ENCODE measurements at places on chromosomes 12 and 14.

- DNase-seq, result no peak
Measured at GRCh38 chr12:47863985-47864384, 40.8 kb downstream of the VDR start.

GRCh38 chr14:80005561-80005960, 205.7 kb downstream of the DIO2 start:
- DNase-seq, result no peak

- DNase-seq, result peak; percentile 28
Measured at GRCh38 chr14:61438860-61439765, 117.7 kb downstream of the PRKCH start.

- DNase-seq, result no peak
Measured at GRCh38 chr14:81193924-81194633, 26.7 kb downstream of the GTF2A1 start.

GRCh38 chr12:121114806-121115205, 17.9 kb upstream of the P2RX7 start:
- DNase-seq, result no peak

DNA sequence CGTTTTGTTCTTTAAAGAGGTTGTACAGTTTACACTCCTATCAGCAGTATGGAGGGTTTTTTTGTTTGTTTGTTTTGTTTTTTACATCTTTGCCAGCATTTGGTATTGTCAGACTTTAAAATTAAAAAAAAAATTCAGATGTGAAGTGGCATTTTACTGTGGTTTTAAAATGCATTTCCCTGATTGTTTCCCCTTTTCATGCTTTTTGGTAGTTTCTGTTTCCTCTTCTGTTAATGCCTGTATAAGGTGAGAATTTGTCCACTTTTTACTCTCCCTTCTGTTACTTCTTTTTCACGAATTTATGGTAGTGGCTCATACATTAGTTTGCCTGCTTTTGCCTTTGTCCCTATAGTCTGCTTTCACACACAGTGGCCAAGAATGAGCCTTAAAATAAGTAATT, 36.6 kb downstream of the MNAT1 start:
- DNase-seq, result no peak

- no peak for DNase-seq
Measured at GRCh38 chr14:56172571-56172971, 54.4 kb downstream of the PELI2 start.

DNA sequence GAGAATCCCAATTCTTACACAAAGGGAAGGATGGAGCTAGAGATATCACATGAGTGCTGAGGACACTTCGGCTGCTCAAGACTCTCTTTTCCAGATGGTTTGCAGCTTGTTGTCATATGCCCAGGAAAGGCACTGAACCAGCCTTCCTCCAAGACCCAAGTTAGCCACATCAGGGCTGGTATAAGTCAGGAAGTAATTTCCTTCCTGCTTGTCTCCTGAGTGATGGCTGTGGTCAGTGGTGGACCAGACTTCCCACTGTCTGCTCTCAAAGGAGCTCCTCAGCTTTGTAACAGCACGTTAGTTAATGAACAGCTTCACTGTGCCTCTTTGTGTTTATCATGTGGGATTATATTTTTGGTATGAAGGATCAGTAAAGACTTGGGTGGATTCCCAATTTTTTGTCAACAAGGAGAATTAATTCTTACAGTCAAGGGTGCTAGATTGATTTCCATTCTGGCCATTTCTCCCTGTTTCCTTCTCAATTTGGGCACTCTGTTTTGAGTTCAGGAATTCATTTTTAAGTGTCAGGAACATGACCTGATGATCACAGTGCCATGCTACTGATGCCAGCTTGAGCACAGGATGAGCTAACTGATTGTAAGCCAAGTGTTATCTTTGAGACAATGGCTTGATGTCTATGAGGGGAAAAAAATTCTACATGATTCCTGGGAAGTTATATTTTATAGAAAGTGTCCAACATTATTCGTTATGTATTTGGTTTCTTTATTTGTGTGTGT, 145.8 kb downstream of the GCH1 start:
- no peak for DNase-seq

- no peak for DNase-seq
Measured at GRCh38 chr14:69900603-69901002, 21.4 kb downstream of the SMOC1 start.

GRCh38 chr12:109777544-109777943, 55.7 kb downstream of the TRPV4 start:
- DNase-seq, result no peak

GRCh38 chr12:25083211-25083610, 111.7 kb downstream of the DNAI7 start:
- no peak for DNase-seq

DNA sequence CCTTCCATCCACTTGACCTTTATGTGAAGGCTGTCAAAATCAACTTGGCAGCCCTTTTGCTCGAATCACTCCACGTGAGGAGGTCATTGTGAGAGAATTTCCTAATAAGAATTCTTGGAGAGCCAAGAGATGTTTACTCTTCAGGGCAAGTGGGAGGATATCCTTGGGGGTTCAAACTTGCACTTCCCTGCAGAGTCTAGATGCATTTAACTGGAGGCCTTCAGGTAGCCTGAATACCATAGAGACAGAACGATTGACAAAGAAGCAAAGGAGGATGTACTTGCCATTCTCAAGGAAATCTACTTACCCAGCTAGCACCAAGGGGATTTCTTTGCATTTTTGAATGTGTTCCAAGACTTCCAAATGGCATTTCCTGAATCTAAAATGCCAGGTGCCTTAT, 1702.6 kb upstream of the FLRT2 start:
- no peak for DNase-seq

DNA sequence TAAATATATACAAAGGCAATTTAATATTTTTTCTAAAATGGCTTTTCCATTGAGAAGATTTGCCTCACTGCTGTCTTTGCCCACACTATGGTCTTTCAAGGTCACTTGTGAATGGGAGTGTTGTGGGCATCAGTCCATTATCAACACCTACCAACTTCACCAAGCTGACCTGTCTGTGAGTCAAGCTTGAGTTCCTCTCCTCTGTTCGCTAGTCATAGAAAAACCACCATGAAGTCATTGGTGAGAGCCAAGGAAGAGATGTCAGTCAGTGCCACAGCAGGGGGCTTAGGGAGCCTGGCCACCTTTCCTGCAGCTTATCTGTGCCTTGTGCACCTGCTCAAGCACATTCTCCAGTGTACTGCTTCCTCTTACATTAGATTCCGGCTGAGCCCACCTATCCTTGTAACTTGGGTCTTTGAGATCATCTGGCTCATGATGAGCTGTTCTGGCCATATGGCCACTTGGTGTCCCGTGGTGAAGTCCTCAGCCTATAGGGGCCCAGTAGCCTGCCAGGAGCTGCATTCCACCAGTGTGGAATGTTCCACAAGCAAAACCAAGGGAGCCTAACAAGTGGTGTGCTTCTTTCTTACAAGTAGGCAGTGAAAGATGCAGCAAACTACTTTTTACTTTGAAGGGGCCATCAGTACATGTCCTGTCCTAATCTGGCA, 80.8 kb upstream of the C12orf71 start:
- DNase-seq, result peak; percentile 16

DNA sequence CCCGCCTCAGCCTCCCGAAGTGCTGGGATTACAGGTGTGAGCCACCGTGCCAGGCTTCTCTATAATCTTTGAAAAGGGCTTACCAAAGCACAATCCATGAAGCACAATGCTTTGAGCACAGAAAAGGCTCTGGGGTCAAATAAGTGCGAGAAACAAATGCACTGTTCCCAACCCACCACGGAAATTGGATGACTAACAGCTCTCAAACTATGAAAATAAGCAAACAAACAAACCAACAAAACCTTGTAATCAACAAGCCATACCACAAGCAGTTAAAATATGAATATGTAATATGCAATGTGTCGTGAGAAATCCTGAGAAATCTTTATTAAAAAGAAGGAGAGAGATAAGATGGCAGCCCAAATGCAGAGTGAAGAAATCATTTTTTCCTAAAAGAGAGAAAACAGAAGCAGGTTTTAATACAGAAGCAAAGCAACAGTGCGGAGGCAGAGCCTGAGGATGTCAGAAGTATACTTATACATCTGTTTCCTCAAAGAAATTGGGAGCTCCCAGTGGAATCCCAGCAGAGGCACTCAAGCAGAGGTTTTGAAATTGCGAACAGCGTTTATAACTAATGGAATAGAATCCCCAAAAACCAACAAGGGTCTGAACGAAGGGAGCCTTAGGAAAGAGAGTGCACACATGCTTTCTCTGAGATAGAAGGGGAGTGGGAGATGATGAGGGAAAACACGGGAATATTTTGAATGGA, 17.1 kb downstream of the SMCO2 start:
- DNase-seq, result no peak

- DNase-seq, result no peak
Measured at GRCh38 chr12:12839003-12839395, 25.9 kb downstream of the DDX47 start.

DNA sequence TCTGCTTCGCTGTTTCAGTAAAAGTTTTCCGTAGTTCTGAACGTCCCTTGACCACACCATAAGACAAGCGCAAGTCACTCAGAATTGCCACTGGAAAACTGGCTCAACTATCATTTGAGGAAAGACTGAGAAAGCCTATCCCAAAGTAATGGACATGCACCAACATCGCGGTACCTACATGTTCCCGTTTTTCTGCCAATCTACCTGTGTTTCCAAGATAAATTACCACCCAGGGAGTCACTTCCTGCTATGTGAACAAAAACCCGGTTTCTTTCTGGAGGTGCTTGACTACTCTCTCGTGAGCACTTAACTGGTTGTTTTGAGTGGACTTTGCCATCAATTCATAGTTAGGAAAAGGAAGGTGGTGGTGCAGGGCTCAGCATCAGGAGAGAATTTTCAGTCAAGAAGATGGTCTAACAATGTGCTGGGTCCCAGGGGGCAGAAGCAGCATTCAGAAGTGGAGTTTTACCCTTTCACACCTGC, 1.4 kb downstream of the EGLN3 start:
- DNase-seq, result no peak

DNA sequence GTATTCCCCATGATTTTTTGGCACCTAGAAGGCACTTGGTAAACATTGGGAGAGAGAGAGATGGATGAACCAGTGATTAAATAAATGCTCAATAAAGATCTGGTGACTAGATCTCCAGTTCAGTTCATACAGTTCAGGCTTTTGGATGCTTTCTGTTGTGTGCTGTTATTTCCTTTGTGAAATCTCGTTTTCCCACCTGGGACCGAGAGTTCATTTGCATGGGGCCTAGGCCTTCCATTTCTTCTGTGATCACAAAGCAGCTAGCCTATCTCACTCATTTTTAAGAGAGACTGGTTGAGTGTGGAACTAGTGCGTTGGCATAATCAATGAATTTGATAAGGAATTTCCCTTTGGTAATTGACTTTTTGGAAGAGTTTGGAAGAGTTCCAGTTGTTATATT, 104.0 kb downstream of the VRK1 start:
- DNase-seq, result no peak

DNA sequence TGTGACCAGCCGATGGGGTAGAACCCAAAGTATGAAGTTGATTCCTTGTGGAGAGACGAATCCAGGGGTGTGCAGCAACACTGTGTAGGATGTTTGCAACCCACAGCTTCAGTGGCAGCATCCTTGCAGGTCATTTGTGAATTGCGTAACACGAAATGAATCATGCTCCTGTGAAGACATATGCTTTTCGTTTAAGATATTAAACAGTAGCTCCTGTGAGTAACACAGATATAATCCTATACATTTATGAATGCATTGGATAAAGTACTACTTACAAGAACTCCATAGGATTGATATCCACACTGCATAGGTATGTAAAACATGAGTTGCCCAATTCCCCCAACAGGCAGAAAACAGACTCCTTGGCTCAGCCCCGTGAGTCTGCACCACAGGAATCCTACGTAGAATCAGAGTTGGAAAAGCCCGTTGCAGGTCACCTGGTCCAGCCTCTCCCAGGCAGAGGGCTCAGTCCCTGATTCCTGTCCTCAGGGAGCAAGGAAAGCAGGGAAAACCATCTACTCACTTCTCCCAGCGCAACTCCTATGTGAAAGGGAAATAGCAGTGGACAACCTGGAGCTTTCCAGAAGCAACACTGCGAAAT, 75.8 kb downstream of the GPATCH2L start:
- DNase-seq, result no peak

- DNase-seq, result no peak
Measured at GRCh38 chr14:65177551-65177950, 75.2 kb upstream of the MAX start.

All from WTC11 (cell line).